Progenitor cell of endocrine pancreas (in vitro differentiated cells): ENCODE measurements at places on chromosomes 12 and 14. TPM values are rescaled to one million over a fixed set of nuclear protein-coding genes. Genes with fewer than 3 reads are reported as not detected.

- peaks cover 15% of the 10 kb centered on the region for H3K36me3 ChIP-seq
- H3K4me3 ChIP-seq, result no peak overlapping the region
- H3K27ac ChIP-seq, result no peak overlapping the region
- H3K27me3 ChIP-seq, result peaks cover 2% of the 10 kb centered on the region
- H3K4me1 ChIP-seq, result peaks cover 14% of the 10 kb centered on the region
Measured at GRCh38 chr12:51773145-51773869, 75.2 kb downstream of the FIGNL2 start.

GRCh38 chr12:69932676-69933552, 107.9 kb downstream of the MYRFL start:
- no peak for DNase-seq
- no peak overlapping the region for H3K27ac ChIP-seq
- no peak overlapping the region for H3K4me3 ChIP-seq
- H3K4me1 ChIP-seq, result peaks cover 35% of the 10 kb centered on the region
- no peaks in the 10 kb centered on the region for H3K27me3 ChIP-seq
- H3K36me3 ChIP-seq, result peaks cover 2% of the 10 kb centered on the region

- no peak for DNase-seq
- H3K27ac ChIP-seq, result no peak overlapping the region
- no peaks in the 10 kb centered on the region for H3K36me3 ChIP-seq
- H3K4me1 ChIP-seq, result no peaks in the 10 kb centered on the region
- no peaks in the 10 kb centered on the region for H3K27me3 ChIP-seq
Measured at GRCh38 chr12:27915021-27915420, 57.5 kb downstream of the PTHLH start.

DNA sequence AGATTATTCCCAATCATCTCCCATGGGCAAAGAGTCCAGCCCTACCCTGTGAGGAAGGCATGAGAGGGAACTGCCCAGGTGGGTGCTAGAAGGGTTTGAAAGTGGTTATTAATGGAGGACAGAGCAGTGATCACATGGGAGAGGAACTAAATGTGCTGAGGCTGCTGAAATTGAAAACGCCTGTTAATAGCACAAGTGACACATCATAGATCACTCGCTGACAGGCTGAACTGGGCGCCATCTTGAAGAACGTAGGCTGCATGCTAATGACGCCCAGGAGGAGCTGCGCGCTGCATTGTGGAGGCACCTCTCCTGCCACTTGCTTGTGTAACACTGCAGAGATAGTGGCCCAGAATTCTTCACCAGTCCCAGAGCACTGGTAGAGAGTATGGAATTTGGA, 182.9 kb downstream of the KCNA5 start:
- DNase-seq, result no peak
- peaks cover 4% of the 10 kb centered on the region for H3K36me3 ChIP-seq
- no peak overlapping the region for H3K27ac ChIP-seq
- H3K4me1 ChIP-seq, result no peaks in the 10 kb centered on the region

The KRT7 gene
- 11.6 and 18.2 TPM in 2 replicates for total RNA-seq

The TIMELESS gene
- 58.0 and 65.5 TPM in 2 replicates for total RNA-seq

The ITGB7 gene
- 0.29 and 0.93 TPM in 2 replicates for total RNA-seq
